ENCODE measurements at places on chromosomes 16 and 17.

GRCh38 chr16:87742781-87743490 lies 22.9 kb downstream of the KLHDC4 start:
- no peak for DNase-seq

DNA sequence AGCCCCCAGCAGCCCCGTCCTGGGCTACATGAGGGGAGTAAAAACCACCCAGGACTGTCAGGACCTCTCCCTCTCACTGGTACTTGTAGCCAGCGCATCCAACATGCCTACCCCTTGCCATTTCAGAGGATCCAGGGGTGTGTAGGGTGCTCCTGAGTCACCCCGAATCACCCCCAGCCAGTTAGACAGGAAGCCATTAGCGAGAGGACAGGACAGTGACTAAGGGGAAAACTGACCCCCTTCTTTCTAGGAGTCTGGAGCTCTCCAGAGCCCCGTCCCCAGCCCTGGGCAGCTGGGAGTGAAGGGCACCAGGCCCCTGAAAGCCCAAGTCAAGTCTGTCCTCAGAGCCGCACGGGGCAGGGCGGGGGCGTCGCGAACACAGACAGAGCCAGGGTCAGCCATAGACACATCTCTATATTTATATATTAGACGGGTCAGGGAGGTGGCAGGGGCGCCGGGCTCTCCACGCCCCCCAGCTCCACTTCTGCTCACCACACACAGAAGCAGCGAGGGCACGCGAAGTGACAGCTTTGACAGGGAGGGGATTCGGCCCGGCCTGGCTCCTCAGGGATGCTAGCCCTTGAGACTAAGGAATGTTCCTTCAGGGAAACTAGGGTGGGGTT lies 485 bp upstream of the GDPD3 start:
- DNase-seq, result no peak

DNA sequence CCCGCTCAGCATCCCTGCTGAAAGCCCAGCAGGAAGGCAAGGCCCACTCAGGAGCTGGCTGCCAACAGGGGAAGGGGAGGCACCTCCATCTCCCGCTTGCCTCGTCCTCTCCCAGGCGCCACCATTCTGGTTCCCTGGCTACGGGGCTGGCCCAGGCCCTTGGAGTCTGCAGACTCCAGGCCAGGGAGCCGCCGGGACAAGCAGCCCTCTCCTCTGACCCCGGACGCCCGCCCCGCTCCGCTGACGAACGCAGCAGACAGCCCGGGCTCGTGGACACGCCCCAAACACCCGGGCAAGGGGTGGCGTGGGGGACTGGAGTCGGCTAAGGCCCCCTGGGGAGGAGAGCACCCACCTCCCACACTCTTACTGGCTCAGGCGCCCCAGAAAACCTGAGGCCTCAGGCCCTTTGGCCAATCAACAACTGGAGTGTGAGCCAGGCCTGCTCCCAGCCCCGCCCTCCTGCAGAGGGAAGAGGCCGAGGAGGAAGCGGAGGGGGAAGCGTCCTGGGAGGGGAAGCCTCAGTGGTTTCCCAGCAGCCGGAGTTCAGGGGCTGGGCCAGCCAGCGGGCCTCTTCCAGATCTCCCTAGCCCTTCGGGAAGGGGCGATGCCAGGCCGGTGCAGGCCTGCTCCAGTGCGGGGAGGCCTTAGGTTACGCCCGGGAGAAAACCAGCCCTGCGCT lies 4.2 kb downstream of the MNT start:
- DNase-seq, result peak; percentile 88

DNA sequence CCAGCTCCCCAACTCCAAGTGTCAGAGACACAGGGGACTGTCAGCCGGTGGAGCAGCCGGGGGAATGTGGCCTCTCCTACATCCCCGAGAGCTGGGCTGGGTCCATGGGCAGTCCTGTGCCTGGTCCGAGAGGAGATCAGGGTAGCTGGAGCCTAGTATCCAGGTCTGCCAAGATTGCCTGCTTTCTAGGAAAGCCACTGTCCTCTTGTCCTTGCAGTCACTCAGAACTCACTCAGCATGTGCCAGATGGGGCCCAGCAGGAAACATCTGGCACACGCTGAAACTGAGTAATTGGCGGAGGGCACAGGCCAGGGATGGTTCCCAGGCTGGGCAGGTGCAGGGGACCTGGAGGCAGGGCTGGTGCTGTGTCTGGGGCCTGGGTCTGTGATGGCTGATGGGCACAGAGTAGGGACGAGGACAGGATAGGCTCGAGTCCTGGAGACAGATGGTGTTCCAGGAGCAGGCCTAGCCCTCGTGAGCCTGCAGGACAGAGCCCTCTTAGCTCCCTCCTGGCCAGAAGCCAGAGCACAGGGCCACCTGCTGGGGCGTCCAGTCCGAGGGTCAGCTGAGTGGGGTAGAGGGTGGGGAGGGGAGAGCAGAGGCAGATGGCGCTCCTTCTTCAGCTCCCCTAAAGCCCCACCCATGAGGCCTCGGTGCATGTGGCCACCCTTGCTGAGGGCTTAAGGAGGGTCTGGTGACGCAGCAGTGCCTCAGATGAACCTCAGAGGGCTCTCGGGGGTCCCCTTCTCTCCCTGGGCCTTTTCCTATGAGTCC lies 31.1 kb downstream of the ADCY7 start:
- DNase-seq, result no peak

GRCh38 chr16:4389051-4389955 lies 17.7 kb downstream of the VASN start:
- no peak for DNase-seq

DNA sequence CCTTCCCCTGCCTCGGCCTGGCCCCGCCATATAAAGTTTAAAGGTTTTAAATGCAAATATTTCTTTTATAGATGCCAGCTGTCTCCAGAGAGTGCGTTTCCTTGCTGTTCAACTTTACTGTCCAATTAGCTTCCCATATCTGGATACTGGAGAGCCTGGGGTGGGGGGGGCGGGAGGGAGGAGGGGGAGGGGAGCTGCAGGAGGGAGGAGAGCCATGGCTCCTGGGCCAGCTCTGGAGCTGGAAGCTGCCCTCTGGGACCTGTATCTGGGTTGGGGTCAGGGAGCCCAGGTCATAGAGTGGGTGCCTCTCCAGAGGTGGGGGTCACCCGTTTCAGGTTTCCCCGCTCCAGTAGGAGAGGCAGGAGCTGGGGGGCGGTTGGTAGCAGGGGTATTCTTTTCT lies 6.2 kb upstream of the GSE1 start:
- DNase-seq, result no peak

DNA sequence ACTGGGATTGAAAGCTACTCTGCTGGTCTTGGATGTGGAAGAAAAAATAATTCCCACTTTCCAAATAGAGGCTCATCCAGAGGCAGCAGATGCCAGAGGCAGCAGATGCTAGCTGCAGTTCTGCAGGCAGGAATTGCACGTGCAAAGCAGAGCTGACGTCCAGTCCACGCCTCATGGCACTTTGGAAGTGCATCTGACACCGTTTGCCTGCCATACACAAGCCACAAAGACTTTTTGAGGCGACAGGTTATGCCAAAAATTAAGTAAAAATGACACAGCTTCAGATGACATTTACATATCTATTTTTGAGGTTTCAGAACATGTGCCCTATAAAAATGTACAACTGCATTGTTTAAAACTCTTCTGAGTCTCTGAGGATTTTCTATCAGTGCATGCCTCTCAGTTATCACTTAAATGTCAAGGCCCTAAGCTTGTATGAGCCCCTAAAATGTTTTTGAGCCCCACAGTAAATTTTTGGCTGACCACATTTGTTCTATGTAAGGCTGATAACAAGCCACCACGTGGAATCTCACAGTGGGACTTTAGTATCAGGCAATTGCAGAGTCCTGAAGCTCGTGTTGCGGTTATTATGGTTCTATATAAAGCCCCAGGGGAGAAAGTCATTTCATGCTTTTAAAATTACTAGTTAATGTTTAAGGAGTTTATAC lies 239.2 kb downstream of the PRKCA start:
- no peak for DNase-seq

DNA sequence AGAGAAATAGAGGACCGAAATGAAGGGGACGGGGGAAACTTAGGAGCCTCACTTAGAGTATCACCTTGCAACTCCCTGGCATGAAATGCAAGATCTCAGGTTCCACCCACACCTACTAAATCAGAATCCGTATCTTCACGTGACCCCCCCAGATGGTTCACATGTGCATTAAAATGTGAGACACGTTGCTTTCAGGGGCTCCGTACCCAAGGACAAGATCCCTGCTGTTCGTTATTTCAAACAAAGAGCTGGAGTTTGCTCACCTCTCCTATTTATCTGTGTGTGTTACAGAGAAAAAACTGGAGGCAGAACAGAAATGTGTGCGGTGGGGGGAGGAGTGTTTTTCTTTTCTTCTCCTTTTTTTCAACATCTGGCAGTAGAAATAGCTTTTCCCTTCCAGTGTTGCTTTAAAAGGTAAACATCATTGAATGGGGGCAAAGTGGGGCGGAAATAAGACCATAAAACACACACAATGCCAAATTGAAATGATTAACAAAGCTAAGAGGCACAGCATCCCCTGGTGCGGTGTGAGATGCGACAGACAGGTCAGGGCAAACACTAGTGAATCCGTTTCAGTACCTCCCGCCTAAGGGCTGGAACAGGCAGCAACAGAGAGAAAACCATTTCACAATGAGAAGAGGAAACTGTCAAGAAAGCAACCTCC lies 145.4 kb downstream of the SOX9 start:
- DNase-seq, result no peak

GRCh38 chr17:72413077-72414031 lies 292.5 kb downstream of the SOX9 start:
- no peak for DNase-seq

- DNase-seq, result no peak
Measured at GRCh38 chr16:79347277-79347676, 253.3 kb downstream of the MAF start.

DNA sequence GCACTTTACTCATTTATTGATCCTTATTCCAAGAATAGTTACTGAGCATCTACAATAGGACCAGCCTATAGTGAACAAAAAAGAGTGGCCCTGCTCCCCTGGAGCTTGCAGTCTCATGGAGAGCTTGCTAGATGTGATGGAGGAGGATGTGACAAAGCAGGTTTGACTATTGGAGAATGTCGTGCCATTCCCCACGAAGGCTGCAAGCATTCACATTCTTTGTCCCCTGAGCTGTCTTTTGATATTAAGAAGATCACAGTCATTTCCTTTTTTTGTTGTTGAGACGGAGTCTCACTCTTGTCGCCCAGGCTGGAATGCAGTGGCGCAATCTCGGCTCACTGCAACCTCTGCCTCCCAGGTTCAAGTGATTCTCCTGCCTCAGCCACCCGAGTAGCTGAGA lies 115.0 kb upstream of the ADAMTS18 start:
- no peak for DNase-seq

DNA sequence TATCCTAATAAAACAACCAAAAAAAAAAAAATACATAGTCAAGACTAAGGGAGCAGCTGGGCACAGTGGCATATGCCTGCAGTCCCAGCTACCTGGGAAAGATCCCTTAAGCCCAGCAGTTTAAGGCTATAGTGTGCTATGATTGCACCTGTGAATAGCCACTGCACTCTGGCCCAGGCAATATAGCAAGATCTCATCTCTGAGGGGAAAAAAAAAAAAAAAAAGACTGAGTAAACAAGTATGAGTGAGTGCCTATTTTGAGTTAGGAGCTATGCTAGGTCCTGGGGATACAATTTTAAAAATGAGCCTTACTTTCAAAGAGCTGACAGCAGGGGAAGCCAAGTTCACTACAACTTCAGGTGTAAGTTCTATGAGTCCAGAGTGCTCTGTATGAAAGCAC lies 55.4 kb downstream of the GRB2 start:
- no peak for DNase-seq

DNA sequence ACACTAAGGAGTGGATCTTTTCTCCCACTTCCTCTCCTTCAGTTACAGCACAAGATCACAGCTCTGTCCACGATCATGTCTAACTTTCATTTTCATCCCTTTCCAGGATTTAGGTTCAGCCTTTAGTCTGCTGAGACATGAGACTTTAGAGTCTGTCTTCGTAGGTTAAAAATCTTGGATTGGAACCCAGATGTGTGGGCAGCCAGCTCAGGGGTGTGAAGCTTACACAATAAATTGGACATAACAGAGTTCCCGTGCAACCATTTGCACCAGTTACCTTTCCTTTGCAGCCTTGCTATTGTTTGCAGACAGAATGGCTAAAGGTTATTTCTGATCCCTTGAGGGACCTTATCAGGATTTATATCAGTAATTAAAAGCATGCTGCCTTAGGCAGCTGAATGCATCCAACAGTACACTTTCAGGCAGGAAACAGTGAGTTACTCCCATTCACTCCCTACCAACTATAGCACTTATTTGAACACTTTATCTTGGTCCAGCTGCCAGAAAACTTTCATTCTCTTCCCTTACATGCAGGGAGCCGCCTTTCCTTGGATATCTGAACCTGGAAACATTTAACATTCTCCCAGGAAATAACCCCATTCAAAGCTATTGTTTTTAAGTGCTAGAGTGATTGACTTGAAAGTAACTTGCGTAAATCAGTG lies 87.3 kb downstream of the TMEM100 start:
- no peak for DNase-seq

- DNase-seq, result no peak
Measured at GRCh38 chr17:46777943-46778915, 40.3 kb downstream of the WNT3 start.

DNA sequence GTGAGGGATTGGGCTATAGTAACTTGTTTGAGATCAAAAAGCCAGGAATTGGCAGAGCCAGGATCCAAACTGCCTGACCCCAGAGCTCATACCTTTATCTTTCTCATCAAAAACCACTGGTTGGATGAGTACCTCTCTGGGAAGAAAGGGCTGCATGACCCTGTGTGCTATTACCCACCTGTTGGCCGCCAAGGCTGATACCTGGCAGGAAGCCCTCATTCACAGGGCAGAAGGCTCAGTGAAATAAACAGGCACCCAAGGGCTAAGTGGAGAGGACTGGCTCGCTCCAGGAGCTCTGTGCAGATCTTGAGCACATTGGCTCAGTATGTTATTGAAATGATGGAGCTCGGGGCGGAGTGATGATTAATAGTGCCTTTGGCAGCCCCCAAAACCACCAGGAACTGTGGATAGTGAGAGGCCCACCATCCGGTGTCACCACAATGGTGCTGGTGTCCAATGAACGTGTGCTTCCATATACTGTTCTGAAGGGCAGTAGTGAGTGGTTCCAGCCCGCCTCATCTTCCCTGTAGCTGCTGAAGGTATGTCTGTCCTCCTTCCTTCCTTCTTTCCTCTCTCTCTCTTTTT lies 197.6 kb downstream of the MSI2 start:
- DNase-seq, result no peak

DNA sequence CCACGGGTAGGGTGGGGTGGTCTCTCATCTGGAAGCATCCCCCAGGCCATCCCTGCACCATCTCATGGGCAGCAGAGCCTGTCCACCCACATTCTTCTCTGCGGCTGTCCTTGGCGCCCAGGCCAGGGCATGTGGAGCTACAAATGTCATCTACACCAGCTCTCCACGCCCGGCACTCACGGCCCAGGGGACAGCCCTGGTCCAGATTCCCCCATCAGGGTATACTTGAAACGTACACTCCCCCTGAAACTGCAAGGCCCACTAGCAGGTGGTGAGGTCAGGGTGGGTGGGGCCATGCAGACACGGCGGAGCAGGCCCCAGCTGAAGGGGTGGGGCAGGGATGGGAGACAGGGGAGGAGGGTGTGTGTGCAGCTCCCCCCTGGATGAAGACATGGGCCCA lies 3.2 kb upstream of the SOX8 start:
- no peak for DNase-seq

DNA sequence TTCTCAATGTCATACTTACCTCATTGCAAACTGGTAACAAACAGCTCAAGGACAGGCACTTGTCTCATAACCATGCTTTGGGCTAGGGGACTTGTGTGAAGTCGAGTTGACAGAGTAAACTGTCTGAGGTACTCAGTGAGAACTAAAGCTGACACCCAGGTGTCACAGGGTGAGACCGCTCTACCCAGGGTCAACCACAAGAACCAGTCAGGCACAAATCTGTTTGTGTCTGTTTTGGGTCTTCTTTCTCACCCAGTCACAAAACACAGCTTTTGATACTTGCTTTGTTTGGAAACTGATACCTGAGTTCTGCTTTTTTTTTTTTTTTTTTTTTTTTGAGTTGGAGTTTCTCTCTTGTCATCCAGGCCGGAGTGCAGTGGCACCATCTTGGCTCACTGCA lies 161.1 kb downstream of the STX8 start:
- DNase-seq, result no peak
